ENCODE measurements at places on chromosomes 6 and 20.

DNA sequence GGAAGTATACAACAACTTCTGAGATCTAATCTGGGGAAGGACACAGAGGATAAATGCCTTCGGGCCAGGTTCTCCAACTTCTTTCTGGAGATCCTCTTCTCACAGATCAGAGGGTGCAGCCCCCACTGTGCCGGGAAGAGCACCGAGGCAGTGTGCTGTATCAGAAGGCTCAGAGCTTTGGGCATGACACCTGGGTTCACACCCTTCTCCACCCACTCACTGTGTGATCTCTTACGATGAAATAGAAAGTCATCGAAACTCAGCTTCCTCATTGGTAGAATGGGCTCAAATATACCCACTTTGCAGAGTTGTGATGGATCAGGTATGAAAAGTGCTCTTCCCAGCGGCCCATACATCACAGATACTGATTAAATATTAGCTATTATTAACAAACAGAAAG, 347.5 kb upstream of the SOX4 start:
- no peak for DNase-seq

GRCh38 chr6:130964289-130964688, 98.8 kb downstream of the EPB41L2 start:
- DNase-seq = no peak

GRCh38 chr6:34062815-34063214, 83.1 kb downstream of the GRM4 start:
- no peak for DNase-seq

GRCh38 chr6:91240878-91241603, 654.2 kb upstream of the MAP3K7 start:
- no peak for DNase-seq

- no peak for DNase-seq
Observed at GRCh38 chr6:41644297-41644879, 6.1 kb downstream of the MDFI start.

DNA sequence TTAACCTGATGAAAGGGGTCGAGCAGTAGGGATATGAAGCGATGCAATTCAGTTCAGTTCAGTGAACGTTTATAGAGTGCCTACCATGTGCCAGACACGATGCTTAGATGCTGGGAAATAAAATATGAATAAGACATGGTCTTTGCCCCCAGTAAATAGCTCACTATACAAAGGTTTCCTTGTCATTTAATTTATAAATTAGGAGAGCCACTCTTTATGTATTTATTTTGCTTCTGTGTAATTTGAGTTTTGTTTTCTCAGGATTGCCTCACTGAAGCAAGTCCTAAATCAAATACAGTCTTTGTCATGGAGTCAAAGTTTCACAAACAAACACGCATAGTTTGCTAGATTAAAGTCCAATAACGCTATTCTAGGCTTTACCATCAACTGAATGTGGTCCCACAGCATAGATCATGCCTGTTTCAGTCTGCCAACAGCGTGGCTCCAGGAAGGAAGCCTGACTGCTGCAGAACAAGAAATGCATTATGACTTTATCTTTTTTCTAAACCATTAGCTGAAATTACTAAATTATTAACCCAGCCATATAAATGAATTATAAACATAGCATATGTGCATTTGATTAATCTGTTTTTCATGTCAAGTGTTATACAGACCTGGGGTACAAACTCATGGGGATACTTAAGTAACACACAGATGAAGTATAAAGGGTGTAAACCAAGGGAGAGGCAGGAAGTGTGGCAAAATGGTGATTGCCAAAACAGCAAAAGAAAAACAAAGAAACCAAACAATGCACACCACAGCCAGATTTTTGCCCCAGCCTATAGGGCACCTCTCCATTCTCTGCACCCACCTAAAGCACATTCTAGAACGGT, 29.8 kb upstream of the CCN2 start:
- no peak for DNase-seq

- no peak for DNase-seq
Observed at GRCh38 chr6:139080255-139080920, 51.8 kb downstream of the ABRACL start.

DNA sequence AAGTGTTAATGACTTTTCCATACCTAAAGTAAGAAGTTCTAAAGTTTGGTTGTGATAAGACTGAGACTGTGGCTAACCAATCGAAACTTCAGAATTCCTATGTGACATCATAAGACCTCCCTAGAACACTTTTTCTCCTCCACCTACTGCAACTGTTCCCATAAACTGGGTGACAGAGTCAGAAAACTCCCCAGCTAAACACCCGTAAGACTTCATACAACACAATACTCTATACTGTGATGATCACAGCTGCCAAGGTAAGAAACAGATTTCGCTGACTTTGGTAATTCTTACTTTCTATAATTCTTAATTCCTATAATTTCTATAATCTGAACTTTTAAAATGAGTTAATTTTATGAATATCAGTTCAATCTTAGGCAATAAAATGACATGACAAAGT, at the start of gene PLN:
PLN (plus strand) TSS at position 161 of the 400 bp plus-strand sequence. CDS start 10,626 bp downstream, outside the sequence.
- DNase-seq = no peak

DNA sequence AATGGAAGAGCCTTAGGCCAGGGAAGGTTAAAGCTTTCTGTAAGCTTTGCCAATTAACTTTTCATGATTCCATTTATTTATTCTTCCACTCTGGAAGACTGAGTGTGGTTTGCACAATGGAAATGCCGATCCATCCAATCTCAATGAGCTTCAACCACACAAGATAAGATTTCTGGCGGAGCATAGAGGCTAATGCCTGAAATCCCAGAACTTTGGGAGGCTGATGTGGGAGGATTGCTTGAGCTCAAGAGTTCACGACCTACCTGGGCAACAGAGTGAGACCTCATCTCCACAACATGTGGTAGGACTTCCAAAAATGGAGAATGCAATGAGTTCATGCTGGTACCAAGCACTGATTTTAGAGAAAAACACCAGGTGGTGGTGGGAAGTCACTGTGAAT, 6.2 kb downstream of the ENPP1 start:
- DNase-seq = no peak

DNA sequence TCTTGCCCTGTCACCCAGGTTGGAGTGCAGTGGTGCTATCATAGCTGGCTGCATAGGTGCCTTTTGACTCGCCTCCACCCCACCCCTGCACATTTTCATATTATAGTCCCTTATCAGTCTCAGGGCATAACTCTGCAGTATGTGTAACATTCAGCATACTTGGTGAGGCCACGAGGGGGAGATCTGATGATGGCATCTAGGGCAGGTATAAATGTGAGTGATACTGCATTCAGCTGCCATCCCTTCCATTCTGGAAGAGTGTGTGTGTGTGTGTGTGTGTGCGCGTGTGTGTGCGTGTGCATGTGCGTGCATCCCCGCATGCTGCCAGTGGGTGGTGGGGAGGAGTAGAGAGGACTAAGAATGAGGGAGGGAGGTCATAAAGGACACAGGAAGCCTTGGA, 81.4 kb downstream of the JARID2 start:
- DNase-seq = no peak

- no peak for DNase-seq
Observed at GRCh38 chr6:11683871-11684270, 94.7 kb downstream of the ADTRP start.

DNA sequence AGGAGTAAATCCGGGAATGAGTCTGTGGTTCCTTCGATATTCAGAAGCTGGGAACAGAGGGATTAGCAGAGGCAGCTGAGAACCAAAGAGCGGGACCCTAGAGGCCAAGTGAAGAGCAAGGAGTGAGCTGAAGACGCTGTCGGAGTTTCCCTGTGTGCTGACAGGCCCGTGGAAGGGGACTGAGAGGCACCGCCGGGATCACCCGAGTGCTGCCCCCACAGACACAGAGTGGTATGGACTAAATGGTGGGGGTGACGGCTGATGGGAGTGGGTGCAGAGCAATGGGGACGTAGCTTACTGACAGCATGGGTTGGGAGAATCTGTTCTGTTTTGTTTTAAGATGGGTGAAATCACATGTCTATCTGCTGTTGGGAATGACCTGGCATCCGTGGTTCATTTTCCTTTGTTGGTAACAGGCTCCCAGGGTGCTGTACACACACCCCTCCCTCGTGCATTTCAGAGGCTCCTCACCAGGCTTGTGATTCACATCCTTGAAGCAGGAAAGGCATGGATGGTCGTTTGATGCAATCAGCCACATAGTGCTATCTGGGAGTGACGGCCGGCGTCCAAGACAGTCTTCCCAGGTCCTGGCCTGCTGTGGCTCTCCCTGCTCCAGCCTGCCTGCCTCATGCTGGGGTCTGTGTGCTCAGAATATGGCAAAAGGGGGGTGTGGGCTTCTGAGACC, 97.4 kb downstream of the THBS2 start:
- DNase-seq = no peak

GRCh38 chr20:51126337-51126736, 103.4 kb upstream of the KCNG1 start:
- DNase-seq = no peak

DNA sequence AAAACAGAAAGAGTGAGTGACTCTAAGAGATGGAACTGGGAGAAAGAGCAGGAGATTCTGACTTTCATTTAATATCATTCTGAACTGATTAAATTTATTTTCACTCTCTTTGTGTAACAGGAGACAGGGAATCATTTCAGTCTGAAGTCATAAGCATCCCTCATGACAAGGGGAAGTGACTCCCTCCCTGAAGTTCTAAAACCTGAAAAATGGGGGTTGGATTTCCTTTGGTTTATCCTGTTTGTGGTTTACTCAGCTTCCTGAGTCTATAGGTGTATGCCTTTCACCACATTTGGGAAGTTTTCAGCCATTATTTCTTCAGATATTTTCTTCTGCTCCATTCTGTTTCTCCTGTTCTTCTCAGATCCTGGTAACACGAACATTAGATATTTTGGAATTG, 3.4 kb upstream of the FKBP1A start:
- no peak for DNase-seq

DNA sequence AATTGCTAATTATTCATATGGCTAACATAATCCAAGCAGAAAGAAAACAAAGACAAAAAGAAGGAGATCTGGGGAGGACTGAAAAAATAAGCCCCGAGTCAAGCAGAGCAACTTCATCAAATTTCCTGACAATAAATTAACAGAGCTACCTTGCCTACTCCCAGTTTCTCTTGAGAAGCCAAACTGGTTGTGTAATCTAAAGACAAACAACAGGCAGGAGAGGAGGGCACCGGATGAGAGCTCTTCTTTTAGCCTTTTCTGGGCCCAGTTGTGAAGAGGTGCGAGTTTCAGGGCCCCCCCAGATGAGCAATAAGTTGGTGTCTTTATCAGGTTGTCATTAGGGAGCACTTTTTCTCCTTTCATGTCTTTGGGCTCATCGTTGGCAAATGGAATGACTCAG, 197.1 kb upstream of the PCSK2 start:
- DNase-seq = no peak

- DNase-seq = no peak
Observed at GRCh38 chr6:109875973-109876372, 102.1 kb upstream of the GPR6 start.

GRCh38 chr6:97128507-97128906, 154.5 kb downstream of the MMS22L start:
- DNase-seq = no peak

DNA sequence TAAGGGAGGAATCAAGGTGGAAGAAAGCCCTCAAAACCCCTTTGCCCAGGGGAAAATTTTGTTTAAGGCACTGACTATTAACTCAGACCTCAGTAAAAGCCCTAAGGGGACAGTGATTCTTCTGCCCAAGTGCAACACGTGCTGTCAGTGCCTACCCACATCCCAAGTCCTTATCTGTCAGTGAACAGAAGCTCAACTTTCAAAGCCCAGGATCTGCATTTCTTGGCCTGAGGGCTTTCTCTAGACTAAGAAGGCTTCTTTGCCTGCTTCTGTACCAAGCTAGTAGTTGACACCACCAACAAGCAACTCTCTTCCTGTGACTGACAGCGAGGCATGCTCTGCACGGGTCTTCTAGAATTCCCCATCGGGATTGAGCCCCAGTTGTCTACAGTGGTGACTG, 416.0 kb upstream of the SPTLC3 start:
- DNase-seq = no peak

DNA sequence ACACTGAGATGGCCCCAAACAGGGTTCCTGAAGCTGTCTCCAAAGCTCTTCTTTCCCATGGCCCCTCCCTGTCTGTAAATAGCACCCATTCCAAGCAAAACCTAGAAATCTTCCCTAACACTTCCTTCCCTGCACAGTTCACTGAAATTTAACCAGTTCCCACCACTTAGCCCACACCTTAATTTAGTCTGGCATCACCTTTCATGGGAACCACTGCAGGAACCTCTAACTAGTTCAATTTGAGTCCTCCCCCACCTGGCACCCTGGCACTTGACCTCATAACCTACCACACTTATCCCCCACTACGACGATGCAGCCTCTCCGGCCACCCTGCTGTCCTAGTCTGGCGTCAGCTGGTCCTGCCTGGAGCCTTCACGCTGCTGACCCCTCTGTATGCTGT, 278.7 kb downstream of the GMDS start:
- no peak for DNase-seq

DNA sequence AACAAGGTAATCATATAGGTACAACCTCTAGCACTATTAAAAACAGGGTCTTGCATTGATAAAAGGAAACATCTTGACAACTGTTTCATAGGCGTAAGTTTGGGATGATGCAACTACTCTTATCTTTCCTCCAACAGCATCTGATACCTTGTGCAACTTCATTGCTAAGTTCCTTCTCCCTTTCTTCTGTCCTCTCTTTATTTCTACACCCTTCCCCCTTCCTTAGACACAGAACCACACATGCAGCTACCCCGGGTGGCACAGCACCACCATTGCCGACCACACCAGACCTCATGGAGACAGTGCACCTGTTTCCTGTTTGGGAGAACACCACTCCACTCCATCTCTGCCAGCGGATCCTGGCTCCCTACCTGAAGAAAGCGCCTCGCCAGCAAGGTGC, 14.4 kb downstream of the MYB start:
- DNase-seq = no peak

GRCh38 chr20:61908057-61909026, 157.3 kb downstream of the TAF4 start:
- no peak for DNase-seq

GRCh38 chr6:148824291-148824690, 77.5 kb downstream of the UST start:
- no peak for DNase-seq

- DNase-seq = no peak
Observed at GRCh38 chr6:134247231-134247833, 70.6 kb downstream of the SGK1 start.

GRCh38 chr6:90463359-90463758, 123.5 kb downstream of the MAP3K7 start:
- no peak for DNase-seq

DNA sequence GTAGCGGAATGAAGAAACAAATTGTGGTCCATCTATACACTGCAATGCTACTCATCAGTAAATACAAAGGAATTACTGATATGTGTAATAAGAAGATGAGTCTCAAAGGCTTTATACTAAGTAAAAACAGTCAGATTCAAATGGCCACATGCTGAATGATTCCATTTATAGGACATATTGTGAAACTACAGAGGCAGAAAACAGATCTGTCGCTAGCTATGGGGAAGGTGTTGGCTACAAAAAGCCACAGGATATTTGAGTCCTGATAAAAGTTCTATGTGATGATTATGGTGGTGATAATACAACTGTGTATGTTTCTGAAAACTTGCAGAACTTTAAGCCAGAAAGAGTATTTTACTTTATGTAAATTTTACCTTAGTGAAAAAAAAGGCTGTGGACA, 313.2 kb downstream of the HDGFL1 start:
- DNase-seq = no peak

GRCh38 chr6:129497481-129498441, 212.2 kb downstream of the ARHGAP18 start:
- DNase-seq = no peak
